NCI-H1436 (cell line): ENCODE measurements at places on chromosomes 1 and 21.

DNA sequence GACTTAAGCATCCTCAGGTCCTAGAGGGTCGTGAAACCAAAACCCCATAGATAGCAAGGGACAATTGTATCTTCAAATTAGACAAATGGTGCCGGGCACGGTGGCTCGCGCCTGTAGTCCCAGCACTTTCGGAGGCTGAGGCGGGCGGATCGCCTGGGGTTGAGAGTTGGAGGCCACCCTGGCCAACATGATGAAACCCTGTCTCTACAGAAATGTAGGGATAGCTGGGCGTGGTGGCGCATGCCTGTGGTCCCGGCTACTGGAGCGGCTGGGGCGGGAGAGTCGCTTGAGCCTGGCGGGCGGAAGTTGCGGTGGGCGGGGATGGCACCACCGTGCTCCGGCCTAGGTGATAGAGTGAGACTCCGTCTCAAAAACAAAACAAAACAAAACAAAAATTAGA is 780.6 kb downstream of the BRINP3 start:
- no peak for DNase-seq

DNA sequence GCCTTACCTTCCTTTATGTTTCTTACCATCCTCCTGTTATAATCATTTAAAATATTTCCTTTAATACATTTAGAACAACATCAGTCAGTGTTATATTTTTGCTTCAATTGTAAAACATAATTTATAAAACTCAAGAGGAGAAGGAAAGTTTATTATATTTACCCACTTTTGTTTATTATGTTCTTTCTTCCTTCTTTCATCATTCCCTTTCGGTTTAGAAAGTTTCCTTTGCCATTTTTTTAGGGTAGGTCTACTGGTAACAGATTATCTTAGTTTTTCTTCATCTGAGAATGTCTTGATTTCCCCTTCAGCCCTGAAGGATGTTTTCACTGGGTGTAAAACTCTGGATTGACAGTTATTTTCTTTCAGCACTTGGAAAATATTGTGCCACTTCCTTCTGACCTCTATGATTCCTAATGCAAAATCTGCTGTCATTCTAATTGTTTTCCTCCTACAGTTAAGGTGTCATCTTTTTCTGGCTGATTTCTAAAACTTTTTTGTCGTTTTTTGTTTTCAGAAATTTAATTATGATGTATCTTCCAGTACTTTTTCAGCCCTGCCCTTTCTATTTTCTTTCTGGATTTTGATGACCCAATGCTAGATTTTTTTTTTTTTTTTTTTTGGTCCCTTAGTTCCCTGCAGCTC is 25.0 kb downstream of the PTPN22 start:
- DNase-seq: no peak

- no peak for DNase-seq
Measured at GRCh38 chr1:20735581-20736111, 3.1 kb upstream of the SH2D5 start.

- DNase-seq: no peak
Measured at GRCh38 chr1:51675177-51675780, 58.4 kb downstream of the OSBPL9 start.

- no peak for DNase-seq
Measured at GRCh38 chr1:32104127-32104526, 3.7 kb upstream of the KPNA6 start.

- DNase-seq: no peak
Measured at GRCh38 chr1:41800311-41800829, 118.4 kb downstream of the HIVEP3 start.

GRCh38 chr1:44985747-44986359 is 542 bp downstream of the EIF2B3 start:
- DNase-seq: no peak

DNA sequence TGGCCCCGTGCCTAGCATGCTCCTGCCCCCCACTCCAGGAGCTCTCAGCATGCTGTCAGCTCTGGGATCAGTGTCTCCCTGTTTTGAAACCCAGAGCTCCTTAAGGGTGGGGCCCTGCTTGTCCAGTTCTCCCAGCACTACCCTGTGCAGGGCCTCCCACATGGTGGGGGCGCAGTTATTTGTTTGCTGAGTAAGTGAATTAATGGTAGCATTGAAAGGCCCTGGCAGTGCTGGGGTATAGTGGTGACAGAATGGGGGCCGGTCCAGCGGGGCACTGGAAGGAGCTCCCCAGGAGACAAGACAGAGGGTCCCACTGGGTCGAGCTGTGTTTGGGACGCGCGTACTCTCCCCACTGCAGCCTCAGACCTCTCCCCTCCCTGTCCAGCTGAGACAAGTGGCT is 99.9 kb downstream of the NPHP4 start:
- DNase-seq: no peak

- no peak for DNase-seq
Measured at GRCh38 chr1:167161242-167161641, 59.4 kb upstream of the POU2F1 start.

DNA sequence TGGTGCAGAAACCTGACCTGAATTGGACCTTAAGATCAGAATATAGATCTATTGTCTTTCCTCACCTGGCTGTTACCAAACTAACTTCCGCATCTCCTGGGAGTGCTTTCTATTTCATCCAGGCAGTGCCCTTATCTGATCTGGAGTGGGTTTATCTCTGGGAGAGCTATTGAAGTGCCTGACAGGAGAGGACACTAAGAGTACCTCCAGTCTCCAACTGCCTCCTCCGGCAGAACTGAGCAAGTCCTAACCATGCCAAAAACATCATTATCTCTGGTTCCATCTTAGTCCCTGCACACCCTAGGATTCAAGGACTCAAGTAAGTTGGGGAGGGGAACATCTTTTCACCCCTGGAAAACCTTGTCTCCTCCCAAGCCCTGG is 12.4 kb upstream of the KCNJ15 start:
- no peak for DNase-seq

GRCh38 chr1:213466541-213466940 is 415.5 kb downstream of the RPS6KC1 start:
- no peak for DNase-seq

- peak; percentile 11 for DNase-seq
Measured at GRCh38 chr1:53511933-53512806, 53.0 kb downstream of the DMRTB1 start.

DNA sequence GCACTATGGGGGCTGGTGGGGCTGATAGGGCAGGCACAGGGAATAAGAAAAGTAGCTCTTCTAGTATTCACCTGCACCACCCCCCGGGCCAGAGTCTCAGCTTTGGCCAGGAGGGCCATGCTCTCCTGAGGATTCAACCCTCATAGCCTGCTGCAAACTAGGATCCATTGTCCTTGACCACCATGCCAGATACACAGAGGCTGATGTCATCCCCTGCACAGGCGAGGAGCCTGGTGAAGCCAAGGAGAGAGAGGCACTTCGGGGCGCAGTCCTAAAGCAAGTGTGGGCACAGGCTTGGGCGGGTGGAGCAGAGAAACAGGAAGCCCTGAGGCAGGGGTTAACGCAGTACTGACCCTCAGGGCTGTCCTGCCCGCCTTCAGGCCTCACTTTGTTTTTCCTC is 29.5 kb downstream of the TMEM53 start:
- DNase-seq: no peak

DNA sequence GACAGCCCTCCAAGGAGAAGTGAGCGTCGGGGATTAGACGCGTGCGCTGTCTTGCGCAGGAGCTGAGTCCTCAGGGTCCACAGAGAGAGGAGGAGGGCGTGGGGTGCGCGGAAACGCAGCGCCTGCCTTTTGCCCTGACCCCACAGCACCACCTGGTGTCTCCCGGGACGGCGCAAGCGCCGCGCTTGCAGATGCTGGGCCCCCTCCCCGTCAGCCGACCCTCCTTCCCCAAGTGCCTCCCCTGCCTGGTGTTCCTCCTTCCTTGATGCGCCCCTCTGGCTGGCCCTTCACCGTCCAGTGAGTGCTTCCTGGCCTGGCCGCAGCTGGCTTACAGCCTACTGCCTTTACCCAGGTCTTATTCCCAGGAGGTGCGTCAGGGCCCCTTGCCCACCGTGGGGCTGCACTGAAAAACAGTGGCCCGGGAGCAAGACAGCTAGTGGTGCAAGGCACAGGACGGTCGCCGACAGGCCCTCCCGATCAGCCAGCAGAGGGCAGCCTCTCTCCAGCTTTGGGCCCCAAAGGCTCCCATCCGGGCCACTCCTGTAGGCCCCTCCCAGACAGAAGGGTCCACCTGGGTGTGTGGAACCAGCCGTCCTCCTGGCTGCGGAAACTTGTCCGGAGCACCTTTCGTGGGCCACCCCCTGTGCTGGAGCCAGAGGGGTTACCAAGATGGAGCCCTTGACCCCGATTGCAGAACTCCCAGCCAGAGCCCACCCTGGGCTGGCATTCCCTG is 12.9 kb upstream of the PHLDA3 start:
- peak; percentile 84 for DNase-seq

- DNase-seq: no peak
Measured at GRCh38 chr21:20627594-20627993, 370.6 kb upstream of the NCAM2 start.

- DNase-seq: peak; percentile 82
Measured at GRCh38 chr1:206583707-206584648, 28.3 kb downstream of the EIF2D start.

DNA sequence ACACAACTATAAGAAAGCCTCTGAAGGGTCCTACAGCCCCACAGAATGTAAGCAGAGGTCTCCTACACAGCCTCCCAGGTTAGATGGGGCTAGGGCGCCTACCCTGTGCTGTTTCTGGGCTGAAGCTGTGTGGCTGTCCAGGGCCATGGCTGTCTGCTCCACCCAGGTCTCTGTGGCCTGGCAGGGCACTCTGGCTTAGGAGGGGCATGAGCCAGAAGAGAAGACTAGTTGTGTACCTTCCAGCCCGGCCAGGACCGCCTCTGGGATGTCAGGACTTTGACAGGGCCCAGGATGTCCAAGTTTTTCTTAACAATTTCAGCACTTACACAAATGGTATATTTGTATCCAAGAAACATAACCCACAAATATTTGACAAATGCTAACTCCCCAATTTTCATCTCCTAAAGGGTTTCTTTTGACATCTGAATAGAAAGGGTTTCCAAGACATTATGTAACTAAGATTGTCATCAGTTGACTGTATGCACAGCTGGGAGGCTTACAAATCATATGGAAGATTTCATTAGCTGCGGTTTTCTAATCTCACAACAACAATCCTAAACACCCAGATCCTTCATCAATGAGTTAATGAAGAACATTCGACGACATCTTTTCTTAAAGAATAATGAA is 80.5 kb downstream of the HSF2BP start:
- no peak for DNase-seq
